ENCODE measurements at places on chromosomes 13 and 19. TPM values are rescaled to one million over a fixed set of nuclear protein-coding genes. Genes with fewer than 3 reads are reported as not detected.

- DNase-seq, result no peak
Measured at GRCh38 chr13:33471204-33471603, 185.6 kb upstream of the STARD13 start.

GRCh38 chr19:30254158-30254557 lies 118.0 kb upstream of the ZNF536 start:
- DNase-seq, result peak; percentile 16

- DNase-seq, result peak; percentile 86
Measured at GRCh38 chr13:76792731-76793347, 93.4 kb downstream of the KCTD12 start.

DNA sequence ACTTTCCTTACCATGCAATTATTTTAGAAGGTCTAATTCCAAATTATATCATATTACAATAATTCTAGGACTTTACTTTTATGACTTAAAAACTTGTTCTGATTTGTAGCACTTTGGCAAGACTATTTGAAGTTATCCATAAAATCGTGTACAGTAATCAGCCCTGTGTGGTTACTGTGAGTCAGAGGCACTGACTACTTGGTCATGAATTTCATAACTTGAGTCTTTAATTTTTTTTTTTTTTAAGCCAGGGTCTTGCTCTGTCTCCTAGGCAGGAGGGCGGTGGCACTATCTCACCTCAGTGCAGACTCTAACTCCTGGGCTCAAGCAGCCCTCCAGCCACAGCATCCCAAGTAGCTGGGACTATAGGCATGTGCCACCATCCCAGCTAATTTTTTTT lies 1319.2 kb upstream of the SLC10A2 start:
- DNase-seq, result peak; percentile 0

- no peak for DNase-seq
Measured at GRCh38 chr19:35115177-35115951, at the start of gene FXYD3. Gene FXYD3 (plus strand): TSS chr19:35115823. CDS start chr19:35119377, 3,554 bp downstream.

FCGBP gene
- total RNA-seq, result not detected

DNA sequence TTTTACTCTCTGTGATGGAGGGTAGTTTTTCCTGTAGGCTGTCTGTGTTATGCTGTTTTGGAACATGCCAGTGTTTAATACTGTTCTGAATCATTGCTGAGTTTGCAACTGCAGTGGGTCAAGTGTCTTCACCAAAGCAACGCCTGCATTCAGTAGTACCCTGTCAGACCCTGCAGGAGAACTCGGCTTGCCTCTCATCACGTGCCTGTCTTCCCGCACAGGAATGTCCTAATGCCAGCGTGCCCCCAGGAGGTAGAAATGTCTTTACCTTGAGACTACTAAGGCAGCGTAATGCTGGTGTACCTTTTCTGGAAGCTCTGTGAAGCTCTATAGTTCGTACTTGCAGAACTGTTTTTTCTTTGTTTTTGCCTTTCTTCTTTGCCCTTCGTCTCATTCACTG lies 42.3 kb downstream of the POLR1D start:
- no peak for DNase-seq

TICAM1 gene
- 4.2 TPM for total RNA-seq

DNA sequence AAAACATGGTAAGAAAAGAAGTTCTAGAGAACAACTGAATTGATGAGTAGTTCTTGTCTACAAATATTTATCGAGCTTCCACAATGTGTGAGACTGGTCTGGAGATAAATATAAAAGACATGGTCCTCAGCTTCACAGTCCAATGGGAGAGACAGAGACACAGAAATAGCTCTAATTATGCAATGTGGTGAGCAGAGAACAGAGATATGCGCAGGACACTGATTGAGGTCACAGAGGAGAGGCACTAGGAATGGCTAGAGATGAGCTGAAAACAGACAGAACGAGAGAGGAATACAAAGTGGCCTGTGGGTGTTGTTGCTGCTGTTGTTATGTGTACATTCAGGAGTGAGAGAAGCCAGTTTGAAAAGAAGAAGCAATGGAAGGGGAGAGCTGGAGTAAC lies 53.2 kb downstream of the GPALPP1 start:
- DNase-seq, result peak; percentile 24

GRCh38 chr13:40352802-40353562 lies 313.5 kb downstream of the FOXO1 start:
- peak; percentile 31 for DNase-seq

DNA sequence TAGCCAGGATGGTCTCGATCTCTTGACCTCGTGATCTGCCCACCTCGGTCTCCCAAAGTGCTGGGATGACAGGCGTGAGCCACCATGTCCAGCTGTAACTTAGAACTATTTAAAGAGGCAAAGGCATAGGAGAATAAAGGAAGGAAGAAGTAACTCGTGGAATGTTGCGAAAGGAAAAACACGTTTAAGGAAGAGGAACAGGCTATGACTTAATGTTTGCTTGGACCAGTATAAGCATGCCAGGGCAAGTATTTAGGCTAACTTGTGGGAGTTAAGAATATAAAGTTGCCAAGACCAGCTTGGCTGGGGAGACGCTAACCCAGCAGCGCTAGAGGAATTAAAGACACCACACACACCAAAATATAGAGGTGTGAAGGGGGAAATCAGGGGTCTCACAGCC lies 33.5 kb downstream of the ZNF844 start:
- DNase-seq, result no peak

LGALS14 gene
- total RNA-seq, result not detected

GRCh38 chr19:54011507-54012211 lies 20.2 kb downstream of the CACNG6 start:
- no peak for DNase-seq

- DNase-seq, result no peak
Measured at GRCh38 chr13:101915755-101916107, 463.3 kb downstream of the ITGBL1 start.

- no peak for DNase-seq
Measured at GRCh38 chr19:7982103-7982502, 23.3 kb downstream of the ELAVL1 start.

- DNase-seq, result no peak
Measured at GRCh38 chr13:93766719-93767118, 540.1 kb downstream of the GPC6 start.

CDC16 gene
- total RNA-seq, result 70.7 TPM

GRCh38 chr13:37503287-37503686 lies 95.3 kb downstream of the POSTN start:
- DNase-seq, result no peak

LRP3 gene
- 58.3 TPM for total RNA-seq

CEACAM20 gene
- total RNA-seq, result not detected

DNA sequence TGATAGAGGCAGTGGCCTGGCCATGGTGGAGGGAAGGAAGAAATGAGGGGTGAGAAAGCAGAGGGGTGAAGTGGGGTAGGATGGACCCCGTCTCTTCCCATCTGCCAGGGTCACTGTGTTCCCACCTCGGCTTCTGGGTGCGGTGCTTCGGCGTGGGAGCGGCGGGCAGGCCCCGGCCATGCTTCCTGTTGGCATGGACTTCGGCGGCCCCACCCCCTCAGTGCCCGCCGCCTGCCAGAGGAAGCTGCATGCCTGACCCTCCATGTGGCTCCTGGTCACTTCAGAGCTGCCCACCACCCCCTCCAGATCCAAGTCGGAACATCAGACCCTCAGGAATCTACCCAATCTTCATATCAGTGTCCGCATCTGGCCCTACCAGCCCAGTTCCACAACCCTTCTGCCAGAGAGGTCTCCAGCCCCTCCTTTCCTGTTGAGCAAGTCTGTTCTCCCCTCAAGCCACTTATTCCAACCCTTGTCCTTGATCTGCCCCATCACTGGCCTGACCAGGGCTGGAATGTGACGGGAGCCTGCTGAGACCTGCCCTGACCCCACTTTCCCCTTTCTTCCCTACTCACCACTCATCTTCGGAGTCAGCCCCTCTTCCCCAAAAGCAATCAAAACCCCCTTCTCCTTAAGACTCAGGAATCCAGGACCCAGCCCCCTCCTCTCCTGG lies 1.5 kb downstream of the KCNN4 start:
- DNase-seq, result no peak

ENOX1 gene
- total RNA-seq, result 2.7 TPM
